ENCODE measurements at places on chromosomes 12 and 14. TPM values are rescaled to one million over a fixed set of nuclear protein-coding genes. Genes with fewer than 3 reads are reported as not detected.

DNA sequence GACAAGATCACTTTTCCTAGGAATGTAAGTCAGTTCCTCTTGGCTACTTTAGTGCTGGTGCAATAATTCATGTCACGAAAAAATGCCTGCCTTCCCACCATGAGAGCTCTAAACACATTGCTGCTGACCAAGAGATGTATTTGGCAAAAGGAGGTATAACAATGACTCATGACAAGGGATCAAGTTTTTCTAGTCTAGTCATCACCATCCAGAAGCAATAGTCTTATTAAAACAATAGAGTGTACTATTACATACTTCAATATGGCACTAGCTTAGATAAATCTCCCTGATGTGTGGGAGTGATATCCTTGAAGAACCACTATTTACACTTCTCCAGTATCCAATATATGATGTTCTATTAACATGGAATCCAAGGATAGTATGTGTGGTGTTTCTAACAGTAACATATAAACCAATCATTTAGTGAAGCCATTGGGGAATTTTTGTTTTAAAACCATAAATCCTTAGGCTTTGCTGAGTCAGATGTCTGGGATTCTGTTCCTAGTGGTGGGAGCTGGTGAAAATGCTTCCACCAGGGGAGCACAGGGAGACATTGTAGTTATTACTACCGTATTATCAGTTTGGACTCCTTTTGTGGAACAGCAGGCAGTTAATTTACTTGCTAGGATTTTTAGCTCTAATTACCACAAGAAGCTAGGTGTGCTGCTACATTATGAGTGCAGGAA, 1387.5 kb downstream of the LRFN5 start:
- DNase-seq = no peak

DNA sequence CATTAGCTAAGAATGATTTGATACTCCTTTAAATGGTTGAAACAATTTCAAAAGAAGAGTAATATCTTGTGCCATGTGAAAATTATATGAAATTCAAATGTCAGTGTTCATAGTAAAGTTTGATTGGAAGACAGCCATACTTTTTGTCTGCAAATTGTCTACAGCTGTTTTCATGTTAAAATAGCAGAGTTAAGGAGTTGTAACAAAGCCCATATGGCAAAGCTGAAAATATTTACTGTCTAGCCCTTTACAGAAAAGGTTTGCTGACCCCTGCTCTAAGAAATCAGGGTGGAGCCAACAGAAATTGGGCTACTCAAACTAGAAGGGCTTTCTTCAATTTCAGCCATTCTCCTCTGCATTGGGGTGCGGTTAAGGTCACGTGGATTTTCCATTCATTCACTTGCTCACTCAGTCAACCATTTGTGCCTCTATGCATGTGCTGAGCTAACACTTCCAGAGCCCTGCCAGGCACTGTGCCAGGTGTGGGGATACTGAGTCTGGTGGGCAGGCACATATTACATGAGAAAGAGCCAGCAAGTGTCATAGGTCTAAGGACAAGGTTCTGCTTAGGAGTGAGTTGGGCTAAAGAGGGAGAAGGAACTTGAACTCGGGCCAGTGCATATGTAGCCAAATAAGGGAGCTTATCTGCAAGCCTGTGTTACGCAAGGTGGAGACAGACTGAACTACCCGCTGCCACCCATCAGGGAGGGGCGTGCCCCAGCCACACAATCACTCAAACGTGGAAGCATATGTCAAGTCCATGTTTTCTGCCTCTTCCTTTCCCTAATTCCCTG, 139.8 kb upstream of the NOS1 start:
- no peak for DNase-seq

- DNase-seq = no peak
Observed at GRCh38 chr14:71672596-71672995, 259.6 kb upstream of the RGS6 start.

CLEC1B gene
- not detected for total RNA-seq

JAG2 gene
- total RNA-seq = 11.2 TPM

KIF26A gene
- 8.5 TPM for total RNA-seq

GRCh38 chr12:109310247-109311125, 1.4 kb upstream of the FOXN4 start:
- no peak for DNase-seq

COX8C gene
- total RNA-seq = not detected

GRCh38 chr12:105060715-105061378, 23.4 kb downstream of the ALDH1L2 start:
- no peak for DNase-seq

GRCh38 chr12:123446333-123446713, 9.8 kb upstream of the RILPL2 start:
- DNase-seq = no peak

DNA sequence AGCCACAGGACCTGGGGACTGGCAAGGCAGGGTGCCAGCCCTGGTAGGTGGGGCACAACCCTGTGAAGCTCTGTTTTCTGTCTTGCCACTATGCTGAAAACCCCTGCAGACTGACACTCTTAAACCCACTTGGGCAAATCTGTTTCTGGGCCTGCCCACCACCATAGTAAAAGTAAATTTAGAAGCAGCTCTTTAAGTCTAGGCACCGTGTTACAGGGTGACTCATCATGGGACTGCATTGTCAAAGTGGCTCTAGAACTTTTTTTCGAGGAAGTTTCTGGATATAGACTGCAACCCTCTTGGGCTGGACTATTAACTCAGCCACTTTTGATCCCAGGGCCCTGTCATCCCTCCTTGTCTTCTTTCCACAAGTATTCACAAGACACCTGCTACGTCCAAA, 7.7 kb downstream of the TUNAR start:
- DNase-seq = no peak

DNA sequence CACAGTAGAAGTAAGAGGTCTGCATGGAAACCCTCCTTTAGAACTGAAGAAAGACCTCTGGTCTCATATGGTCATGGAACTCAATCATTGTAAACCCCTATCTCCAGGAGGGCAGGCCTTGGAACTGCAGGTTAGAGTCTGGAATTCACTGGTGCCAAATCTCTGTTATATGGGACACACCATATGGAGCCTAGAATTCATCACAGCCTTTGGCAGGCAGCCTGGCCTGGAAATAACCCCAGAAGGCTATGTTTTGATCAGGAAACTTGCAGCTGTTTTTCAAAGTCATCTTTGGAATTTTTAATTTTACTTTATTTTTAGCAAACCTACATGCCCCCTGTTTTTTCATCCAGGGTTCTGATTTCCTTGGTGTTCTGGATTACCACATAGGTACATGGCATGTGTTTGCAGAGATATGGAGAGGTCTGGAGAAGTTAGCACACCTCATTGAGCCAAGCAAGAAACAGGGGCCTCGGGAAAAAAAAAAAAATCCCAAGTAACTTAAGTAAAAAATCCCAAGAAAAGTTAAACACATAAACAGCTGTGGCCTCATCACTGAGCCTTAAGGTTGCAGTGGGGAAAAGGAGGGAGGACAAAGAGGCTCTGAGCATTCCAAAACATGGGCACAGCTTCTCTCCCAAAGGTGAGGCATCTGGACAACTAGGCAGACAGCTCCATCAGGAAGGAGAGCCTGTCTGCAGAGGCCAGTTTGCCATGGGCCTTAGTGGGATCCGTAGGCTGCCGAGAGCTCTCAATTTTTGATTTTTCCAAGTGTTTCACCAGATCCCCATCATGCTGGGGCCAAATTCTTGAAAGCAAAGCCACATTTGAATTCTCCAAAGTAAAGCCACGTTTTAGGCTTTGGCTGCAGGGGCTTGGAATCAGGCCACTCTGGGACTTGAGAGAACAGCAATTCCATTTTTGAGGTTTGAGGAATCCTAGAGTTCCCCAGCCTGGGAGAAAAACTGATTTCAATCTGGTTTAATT, 339.6 kb upstream of the TBX3 start:
- DNase-seq = no peak

- DNase-seq = no peak
Observed at GRCh38 chr12:126160912-126161311, 1095.7 kb downstream of the AACS start.

DNA sequence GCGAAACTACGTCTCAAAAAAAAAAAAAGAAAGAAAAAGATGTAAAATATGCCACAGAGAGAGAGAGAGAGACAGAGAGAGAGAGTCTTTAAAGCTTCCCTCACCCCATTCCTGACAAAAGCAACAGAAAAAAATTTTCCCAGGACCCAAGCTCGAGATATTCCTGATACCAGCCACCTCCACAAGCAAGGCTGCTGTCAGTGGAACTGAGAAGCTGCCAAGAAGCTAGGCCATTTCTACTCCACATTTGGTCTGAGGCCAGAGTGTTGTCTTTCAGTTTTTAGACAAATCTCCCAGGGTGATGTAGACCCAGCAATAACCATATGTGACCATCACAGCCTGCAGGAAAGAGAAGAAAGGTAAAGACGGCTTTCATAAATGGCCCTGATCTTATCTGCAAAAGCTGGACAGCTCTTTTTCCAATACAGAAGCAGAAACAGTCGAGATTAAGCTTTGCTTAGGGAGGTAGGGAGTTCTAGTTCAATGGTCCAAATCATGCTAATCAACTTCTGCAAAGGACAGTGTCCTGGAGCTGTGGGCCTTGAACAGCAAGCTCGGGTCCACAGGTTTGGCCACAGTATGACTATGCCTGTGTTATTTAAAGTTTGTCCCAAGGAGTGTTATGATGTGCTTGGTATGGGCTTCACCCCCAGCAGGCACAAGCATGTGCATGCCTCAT, 130.3 kb upstream of the NUDT4 start:
- DNase-seq = no peak

DNA sequence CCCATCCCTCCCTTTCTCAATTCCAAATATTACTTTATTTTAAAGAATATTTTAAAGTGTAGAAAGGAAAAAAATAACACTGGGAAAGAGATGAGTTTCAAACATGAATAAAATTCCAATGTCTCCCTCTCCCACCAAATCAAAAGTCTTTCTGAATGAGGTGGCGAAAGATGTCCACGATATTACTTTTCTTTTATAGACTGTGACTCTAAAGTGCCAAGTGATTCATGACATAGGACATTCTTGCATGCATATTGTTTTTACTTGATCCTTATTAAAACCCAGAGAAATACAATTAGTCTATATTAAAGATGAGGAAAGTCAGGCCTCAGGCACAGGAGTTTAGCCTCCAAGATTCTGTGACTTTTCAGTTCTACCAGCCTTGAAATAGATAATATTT, 16.0 kb upstream of the LUM start:
- no peak for DNase-seq

DIO3 gene
- total RNA-seq = 1.8 TPM

DNA sequence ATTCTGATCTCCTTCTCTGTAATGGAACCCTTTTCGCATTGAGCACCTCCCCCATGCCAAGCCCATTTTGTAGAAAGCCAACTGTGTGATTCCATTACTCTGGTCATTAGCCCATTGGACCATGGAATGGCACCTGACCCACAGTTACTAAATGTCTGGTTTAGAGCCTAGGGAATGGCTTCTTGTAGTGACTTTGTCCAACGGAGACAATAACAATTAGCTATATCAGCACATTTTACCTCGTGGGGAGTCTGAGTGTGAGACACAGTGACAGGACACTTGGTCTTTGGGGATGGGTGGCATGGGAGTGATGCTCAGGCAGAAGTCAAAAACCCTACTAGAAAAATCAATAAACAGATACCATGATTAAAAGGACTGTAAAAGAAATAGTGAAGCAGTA, 10.4 kb downstream of the SLC10A1 start:
- DNase-seq = no peak

All from urinary bladder (tissue), 4 donors.